ENCODE measurements at places on chromosomes 12 and 14.

- DNase-seq, result no peak
These were observed 11.2 kb upstream of the LRP1-AS start for GRCh38 chr12:57158665-57159064.

- no peak for DNase-seq
These were observed 77.8 kb downstream of the SLC24A4 start for GRCh38 chr14:92400579-92401444.

GRCh38 chr14:79837699-79838098 is 373.6 kb downstream of the DIO2 start:
- no peak for DNase-seq

GRCh38 chr14:57632649-57633048 is 139.0 kb upstream of the CCDC198 start:
- DNase-seq, result no peak

- no peak for DNase-seq
These were observed 963.2 kb downstream of the DIO2 start for GRCh38 chr14:79248126-79248525.

DNA sequence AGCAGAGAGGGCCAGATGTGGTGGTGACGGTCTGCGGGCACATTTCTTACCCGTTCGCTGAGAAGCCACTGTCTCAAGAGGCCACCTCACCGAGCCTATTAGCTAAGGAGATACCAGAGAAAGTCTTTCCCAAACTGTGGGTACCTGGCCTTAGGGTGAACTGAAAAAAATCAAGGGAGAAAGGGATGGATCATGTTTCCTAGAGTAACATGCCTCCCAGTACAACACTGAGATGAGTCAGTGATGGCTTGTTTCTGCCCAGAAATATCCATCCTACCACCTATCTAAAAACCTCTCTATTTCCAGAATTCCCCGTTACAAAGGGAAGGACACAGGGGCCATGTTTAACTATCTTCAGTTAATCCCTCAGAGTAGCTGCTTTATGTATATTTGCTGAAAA is 83.7 kb downstream of the LMNTD1 start:
- no peak for DNase-seq
